ENCODE measurements at places on chromosomes 5 and 9. TPM values are rescaled to one million over a fixed set of nuclear protein-coding genes. Genes with fewer than 3 reads are reported as not detected.

Gene LHX3
- total RNA-seq = not detected

DNA sequence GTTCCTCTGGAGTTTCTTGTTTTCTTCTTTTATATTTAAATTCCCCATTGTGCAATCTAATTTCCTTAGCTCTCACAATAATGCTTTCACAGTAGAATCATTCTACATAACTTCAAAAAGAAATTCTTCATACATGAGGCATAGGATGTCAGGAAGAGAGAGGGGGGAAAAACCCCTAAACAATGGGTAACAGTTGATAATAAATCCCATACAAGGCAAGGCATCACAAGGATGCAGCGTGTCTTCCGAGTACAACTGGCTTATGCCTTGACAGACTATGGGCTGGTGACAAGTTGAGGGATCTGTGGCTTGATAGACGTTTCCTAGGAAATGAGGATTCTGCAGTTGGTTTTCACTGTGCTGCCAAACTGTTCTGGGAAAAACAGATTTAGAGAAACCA, 247.4 kb downstream of the ARL15 start:
- no peak for DNase-seq

GRCh38 chr5:176866707-176867310, 32.3 kb downstream of the HK3 start:
- no peak for DNase-seq

GRCh38 chr5:173534031-173534430, 82.4 kb downstream of the BOD1 start:
- DNase-seq = no peak

GRCh38 chr5:173851595-173852243, 36.4 kb upstream of the CPEB4 start:
- no peak for DNase-seq

DNA sequence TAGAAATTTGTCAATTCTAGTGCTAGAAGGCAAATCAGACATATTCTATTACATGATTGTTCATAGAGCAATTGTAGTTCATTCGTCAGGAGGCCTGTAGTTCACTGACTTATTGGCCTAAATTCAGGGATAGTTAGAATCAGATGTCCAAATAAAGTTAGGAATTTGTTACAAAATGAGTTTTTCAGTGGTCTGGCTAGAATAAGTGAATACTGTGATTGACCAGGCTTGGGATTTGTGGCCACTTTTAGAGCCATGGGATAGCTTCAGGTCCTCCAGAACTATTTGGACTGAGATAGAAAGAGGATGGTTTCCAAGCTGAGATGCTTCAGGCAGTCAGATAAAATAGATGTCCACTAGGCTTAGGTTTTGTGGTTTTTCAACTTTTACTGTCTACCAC, 199.1 kb upstream of the MPDZ start:
- no peak for DNase-seq

- no peak for DNase-seq
Measured at GRCh38 chr5:53191548-53192165, 82.1 kb upstream of the MOCS2 start.

DNA sequence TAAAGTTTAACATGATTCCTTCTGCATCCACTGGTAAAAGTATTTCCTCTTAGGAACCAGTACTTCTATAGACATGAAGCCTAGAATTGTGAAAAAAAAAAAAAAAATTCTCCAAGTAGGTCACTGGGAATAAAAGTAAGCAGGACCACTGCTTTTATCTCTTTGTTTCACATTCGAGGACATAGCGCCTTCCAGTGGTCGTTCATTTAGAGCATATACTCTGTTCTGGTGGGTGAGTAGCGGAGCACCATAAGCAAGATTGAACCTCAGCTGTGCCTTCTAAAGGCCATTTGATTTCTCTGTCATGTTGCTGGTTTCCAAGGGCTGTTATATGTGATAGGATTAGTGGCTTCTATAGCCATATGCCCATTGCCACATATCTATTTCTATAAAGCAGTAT, 393.1 kb downstream of the TMEM232 start:
- DNase-seq = no peak

- DNase-seq = no peak
Measured at GRCh38 chr9:17462869-17463464, 115.9 kb upstream of the SH3GL2 start.

Gene CDH9
- not detected for total RNA-seq

DNA sequence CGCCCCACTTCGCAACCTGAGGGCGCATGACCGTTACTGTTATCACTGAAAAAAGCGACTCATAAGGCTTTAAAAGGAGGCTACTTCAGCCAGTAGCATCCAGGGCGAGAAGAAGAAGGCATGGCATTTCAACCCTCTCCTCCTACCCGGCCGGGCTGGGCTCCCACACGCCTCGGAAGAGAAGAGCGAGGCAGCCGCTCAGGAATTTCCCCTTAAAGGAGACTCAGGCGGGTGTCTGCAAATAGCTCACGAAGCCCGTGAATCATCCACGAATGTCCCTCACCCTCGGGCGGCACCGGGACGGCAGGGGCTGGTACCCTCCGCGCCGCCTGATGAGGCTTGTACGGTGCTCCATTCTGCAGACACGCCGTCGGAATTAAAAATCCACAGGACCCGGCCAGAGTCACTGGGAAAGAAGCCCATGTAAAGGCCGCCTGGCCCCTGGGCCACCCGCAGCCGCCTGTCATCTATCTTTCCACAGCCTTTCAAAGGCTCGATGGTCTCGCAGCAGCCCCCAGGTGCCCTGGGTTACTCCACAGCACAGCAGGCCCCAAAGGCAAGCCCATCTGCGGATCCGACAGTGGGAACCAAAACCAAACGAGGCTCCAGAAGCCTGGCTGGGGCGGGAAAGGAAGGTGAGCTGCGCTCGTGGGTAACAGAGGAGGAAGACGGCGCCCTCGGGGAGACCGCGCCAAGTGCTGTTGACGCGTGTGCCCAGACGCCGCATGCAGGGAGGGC, 11.8 kb downstream of the SLC12A7 start:
- no peak for DNase-seq

Gene KCNN2
- not detected for total RNA-seq

GRCh38 chr5:31362529-31362900, 169.0 kb downstream of the CDH6 start:
- DNase-seq = no peak
